ENCODE measurements at places on chromosomes 11 and 22.

DNA sequence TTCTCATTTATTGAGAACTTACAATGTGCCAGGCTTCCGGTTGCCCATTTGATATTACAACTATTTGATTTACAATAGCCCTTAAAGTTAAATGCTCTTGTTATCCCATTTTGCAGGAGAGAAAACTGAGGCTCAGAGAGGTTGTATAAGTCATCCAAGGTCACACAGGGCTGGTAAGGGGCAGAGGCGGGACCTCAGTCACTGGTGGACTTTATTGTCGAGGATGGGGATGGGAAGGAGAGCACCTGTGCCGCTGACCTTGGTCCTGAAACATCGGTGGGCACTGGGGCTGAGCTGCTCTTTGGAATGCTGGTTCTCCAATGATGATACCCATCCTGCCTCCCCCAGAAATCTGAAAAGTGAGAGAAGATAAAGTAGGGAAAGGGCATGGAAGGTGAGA lies 265.4 kb downstream of the MIAT start:
- DNase-seq = no peak

DNA sequence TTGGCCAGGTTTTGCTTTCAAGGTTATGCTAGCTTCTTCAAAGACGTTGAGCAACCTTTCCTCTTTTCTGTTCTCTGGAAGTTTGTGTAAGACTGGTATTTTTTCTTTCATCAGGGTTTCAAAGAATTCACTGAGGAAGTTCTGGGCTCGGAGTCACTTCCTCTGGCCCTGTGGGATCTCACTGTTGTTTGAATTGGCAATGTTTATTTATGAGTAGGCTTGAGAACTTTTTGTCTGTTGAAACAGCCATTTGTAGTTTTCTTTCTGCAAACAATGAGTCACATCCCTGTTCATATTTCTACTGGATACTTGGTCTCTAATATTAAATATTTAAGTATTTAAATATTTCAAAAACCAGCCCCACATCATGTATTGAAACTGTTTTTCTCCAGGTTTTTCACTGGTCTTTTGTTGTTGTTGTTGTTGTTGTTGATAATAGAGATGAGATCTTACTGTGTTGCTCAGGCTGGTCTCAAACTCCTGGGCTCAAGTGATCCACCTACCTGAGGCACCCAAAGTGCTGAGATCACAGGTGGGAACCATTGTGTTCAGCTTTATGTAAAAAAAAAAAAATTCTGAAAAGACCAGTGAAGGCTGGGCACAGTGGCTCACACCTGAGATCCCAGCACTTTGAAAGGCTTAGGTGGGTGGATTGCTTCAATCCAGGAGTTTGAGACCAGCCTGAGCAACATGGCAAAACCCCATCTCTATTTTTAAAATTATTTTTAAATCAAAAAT lies 26.9 kb downstream of the SUSD2 start:
- DNase-seq = peak; percentile 90

DNA sequence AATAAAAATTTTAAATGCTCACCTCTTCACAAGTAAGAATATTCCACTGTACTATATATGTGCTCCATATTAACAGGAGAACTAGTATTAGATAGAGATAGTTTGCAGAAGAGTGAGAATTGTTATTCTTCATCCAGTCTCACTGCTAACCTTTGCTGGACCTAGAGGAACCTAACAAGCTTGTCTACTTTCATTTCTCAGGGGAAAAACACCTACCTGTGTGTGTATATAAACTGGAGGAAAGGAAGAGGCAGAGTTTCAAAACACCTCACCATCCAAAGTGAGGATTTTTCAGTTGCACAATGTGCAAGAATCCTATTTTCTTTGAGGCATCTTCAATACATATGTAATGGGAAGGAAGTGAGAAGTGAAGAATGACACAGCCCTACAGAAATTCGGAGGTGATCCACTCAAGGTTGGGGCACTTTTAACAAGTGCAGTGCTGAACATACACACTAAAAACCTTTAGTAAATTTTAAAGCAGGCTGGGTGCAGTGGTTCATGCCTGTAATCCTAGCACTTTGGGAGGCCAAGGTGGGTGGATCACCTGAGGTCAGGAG lies 52.4 kb downstream of the SYTL2 start:
- DNase-seq = no peak

- no peak for DNase-seq
Observed at GRCh38 chr11:91854171-91854570, 370.4 kb upstream of the FAT3 start.

- DNase-seq = no peak
Observed at GRCh38 chr11:83054904-83055380, 16.8 kb downstream of the RAB30 start.

Measured in non-pigmented ciliary epithelial cell (primary cell).